MM.1S (cell line): ENCODE measurements at places on chromosomes 4 and X.

GRCh38 chrX:33132569-33132968, 78.8 kb downstream of the DMD start:
- no peak for DNase-seq

DNA sequence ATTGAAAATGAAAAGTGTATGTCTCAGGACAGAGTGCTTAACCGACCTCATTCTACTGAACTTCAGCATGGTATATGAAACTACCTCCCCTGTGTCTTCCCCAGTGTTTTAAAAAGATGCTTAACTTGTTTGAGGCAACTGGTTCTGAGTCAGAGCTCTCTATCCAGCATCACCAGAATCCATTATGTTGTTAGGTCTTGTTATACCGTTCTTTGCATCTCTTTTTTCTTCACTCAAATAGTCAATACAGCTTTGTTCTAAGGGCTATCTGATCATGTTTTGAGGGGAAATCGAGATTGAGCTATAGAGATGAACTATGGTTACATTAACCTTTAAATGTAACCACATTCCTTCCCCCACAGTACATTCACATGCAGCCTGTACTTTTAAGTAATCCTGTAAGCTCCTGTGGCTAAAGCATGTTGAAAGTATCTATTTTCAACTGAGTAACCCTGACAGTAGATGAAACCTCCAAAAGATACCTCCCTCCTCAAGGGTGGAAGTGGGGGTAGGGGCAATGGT, 514.4 kb downstream of the RPA4 start:
- DNase-seq = peak; percentile 76

- DNase-seq = no peak
These were observed 229.1 kb downstream of the ARHGAP10 start for GRCh38 chr4:147960971-147961370.

DNA sequence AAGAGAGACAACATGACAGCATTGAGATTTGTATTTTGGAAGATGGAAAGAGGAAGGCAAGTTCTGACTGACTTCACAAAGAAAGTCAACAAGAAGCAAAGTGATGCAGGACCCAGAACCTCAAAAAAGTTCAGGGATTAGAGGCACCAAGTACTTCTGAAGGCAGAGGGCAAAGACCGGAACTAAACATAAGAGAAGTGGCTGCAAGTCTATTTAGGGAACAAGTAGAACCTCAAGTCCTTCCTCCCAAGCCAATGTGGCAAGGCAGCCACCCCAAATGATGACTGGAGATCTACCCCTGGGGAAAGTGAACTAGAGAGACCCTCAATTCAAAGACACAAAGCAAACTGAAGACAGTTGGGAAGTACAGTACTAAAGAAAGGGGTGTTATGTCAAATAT, 46.6 kb downstream of the SLC39A8 start:
- DNase-seq = no peak

DNA sequence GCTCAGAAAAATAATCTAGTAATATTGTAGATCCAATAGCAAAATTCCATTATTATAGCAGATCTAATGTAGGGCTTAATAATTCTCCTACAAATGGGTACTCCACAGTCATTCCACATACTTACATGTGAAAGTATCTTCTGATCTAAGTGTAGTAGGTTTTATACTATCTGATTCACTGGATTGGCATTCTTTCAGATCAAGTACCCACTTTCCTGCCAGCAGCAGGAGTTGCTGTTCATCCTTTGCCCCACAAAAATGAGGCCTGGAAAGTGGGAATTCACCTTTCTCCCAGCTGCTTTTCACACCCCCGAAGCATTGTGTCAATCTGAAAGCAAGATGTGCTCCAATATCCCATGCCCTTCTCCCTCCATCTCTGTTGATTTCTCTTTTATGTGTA, 77.1 kb upstream of the RXFP1 start:
- no peak for DNase-seq

DNA sequence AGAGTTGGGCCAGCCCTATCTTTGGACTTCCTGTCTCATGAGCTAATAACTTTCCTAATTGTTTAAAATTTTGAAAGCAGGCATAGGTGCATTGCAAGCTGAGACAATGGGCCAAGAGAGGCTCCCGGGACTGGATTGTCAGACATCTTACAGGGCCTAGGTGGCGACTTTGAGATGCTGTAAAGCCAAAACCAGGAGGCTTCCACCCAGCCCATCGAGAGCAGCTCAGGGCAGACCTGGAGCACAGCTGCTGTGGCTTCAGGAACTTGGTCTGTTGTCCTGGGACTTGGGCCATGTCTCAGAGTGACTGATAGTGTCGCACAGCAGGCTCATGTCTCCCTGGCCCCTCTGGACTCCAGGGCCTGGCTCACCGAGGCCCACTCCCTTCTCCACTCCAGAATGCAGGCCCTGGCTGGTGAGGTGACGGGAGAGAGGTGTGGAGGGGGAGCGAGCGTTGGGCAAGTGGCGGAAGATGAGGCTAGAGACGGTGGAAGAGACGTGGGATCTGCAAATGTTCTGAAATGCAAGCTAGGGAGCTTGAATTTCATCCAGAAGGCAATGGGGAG, 24.1 kb upstream of the MTM1 start:
- peak; percentile 27 for DNase-seq

- no peak for DNase-seq
These were observed 21.7 kb upstream of the DCLK2 start for GRCh38 chr4:150056569-150056968.

- DNase-seq = no peak
These were observed 63.6 kb downstream of the STARD8 start for GRCh38 chrX:68710870-68711576.

GRCh38 chr4:148376151-148376550, 66.1 kb downstream of the NR3C2 start:
- peak; percentile 73 for DNase-seq

- DNase-seq = no peak
These were observed 16.3 kb upstream of the ZNF827 start for GRCh38 chr4:145954924-145955339.

DNA sequence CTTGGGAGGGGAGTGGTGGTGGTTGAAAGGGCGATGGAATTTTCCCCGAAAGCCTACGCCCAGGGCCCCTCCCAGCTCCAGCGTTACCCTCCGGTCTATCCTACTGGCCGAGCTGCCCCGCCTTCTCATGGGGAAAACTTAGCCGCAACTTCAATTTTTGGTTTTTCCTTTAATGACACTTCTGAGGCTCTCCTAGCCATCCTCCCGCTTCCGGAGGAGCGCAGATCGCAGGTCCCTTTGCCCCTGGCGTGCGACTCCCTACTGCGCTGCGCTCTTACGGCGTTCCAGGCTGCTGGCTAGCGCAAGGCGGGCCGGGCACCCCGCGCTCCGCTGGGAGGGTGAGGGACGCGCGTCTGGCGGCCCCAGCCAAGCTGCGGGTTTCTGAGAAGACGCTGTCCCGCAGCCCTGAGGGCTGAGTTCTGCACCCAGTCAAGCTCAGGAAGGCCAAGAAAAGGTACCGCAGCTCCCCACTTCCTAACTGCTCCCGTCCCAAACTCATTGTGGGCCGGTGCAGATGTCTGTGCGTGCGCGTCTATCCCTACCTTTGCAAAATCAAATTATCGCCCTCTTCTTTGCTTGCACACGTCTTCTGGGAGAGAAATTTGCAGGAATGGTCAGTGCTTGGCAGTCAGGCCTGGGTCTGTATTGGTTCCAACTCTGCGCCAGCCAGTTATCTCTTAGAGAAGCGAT, 533 bp downstream of the IL15 start:
- peak; percentile 64 for DNase-seq

DNA sequence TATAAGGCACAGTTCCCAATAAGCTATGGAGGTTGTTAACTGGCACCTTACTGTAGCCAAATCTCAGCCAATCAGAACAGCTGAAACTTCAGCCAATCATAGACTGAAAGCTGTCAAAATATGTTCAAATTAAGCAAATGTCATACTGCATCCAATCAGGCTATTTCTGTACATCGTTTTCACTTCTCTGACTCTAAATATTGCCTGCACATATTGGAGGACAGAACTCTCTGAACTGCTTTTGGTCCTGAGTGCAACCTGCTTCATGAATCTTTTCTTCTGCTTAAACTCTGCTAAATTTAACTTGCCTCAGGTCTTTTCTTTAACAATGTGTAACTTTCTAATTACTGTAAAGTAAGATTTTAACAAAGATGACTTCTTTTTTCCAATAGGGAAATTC, 1198.9 kb upstream of the PCDH7 start:
- no peak for DNase-seq

GRCh38 chr4:54317690-54318089, 88.6 kb downstream of the PDGFRA start:
- no peak for DNase-seq

- peak; percentile 92 for DNase-seq
These were observed at the start of gene NSD2 for GRCh38 chr4:1870578-1871443. Gene NSD2 (plus strand): TSS chr4:1871393. CDS start chr4:1900655, 29,262 bp downstream.

DNA sequence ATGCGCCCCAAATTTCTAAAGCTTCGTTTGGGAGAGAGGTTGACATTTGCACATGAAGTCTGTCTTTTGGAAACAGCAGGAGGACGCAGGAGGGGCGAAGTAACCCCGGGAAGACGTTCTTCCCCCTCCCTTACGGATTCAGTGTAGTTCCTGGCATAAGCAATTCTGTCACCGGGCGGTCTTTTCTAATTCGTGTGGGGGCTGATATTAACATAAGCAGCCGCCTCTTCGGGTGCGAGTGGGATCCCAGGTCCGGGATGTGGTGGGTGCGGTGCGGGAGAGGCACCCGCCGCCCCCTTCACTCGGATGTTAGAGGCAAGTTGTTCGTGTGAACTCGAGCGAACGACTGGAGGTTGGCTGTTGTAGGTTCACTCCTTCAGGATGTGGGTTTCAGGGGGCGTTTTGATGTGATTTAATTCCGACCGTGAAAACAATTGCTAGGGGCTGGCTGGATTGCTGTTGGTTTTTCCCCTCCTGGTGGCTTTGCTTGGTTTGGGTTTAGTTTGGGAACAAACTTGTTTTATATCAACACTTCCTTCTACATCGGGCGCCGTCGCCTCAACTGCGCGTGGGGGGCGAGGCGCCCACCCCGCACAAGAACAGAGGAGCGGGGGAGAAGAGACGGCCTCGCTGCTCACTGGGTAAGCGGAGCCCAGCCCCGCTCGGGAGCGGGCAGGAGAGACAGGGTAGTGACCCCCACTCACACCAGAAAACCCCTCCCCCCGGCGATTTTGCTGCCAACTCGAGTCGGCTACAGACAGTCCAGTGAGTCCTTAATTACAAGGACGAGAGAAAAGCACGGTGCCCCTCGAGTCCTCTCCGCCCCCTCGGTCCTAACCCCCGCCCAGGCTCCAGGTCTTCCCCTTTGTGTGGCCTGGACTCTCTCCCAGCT, 2.9 kb upstream of the LEF1 start:
- DNase-seq = no peak

GRCh38 chrX:13235930-13236329, 83.9 kb downstream of the ATXN3L start:
- no peak for DNase-seq

DNA sequence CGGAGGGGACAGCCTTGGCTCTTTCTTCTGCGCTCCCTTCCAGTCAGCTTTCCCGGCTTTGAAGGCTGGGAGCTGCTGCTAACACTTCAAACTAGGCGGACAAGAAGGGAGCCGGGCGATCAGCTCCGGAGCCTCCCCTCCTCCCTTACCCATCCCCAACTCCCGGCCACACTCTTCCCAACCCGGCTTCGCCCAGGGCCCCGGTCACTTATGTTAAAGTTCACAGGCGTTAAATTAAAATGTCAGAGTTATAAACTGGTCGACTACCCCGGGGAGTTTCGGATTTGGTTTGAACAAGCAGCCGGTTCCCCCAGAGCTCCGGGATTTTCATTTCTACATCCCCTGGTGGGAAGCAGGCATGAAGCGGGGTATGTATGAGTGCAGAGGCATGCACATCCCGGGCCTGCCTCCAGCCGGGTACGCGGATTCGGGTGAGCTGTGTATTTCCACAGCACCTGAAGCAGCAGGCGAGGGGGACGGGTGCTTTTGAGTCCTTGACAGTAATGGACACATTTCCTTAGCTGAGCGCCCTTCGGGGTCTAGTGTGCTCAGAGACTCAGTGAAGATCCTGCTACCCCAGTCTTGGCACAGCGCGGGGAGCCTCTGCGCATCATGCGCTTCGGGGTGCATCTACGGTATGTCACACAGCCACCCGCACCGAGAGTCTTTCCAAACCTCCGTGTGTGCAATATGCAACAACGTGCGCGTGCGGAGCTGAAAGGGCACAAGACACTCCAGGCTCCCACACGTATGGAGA, 880 bp downstream of the UNC5C start:
- no peak for DNase-seq

- no peak for DNase-seq
These were observed 65.3 kb downstream of the ANTXR2 start for GRCh38 chr4:80007745-80008149.
